ENCODE measurements at places on chromosomes 4 and X.

DNA sequence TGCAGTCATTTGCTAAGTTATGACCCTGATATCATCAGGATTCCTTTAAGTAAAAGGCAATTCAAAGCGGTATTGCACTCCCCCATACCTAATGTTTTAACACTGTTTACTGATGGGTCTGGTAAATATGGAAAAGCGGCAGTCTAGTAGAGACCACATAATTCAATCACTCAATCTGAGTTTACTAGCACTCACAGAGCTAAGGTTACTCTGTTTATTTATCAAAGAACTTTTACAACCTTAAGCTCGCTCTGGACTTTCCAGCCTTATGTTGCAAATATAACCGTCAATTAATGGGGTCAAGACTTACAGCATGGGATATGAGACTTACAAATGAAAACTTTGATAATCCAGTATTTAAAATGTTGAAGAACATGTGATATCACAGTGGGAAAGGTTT, 124.5 kb upstream of the ZCCHC13 start:
- DNase-seq = no peak

GRCh38 chr4:665751-666435, 8.2 kb downstream of the ATP5ME start:
- DNase-seq = no peak

DNA sequence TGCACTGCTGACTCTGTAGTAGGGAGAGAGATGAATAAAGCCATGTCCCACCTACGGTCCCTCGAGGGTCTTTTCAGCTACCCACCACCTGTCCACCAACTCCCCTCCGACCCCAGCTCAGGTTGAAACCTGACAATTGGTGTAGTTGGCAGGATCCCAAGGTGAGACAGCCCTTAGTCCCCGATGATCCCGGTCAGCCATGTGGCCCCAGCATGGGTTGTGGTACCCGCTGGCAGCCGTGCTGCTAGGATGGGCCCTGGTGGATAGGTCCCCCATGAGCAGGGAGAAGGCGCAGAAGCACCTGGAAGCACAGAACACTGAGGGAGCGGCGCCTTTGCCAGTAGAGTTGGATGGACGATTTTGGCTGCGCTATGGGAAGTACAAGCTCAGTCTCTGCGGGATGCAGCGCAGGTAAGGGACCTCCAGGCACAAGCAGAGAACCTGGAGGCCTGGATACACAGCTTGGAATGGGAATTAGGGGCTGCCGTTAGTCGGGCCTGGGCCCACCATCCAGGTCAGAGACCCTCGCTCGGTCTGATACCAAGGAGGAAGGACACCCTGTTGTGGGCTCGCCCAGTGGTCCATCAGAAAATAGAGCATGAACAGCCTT, 694.6 kb upstream of the AGA start:
- DNase-seq = no peak

DNA sequence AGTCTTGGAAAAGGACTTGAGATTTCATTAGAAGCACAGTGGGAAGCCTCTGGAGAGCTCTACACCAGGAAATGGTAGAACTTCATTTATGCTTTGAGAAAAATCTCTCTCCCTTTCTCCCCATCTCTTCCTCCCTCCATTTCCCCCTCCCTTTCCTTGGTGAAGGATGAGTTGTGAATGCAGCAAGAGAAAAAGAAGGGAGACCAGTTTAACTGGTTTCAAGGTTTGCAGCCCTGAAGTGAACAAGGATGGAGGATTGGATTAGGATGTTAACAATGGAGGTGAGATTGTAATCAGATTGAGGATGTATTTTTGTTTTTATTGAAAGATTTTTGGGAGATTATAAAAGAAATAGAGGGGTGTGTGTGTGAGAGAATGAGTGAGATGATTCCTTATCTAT, 99.5 kb downstream of the ANK2 start:
- DNase-seq = no peak

Data from stimulated activated CD8-positive, alpha-beta memory T cell treated with anti-CD3 and anti-CD28 coated beads, Interleukin-15, amount 100 ng/mL, for 48 hours (primary cell).